ENCODE measurements at places on chromosomes 3 and 15.

- DNase-seq: no peak
These were observed 17.5 kb downstream of the CAND2 start for GRCh38 chr3:12813967-12814366.

DNA sequence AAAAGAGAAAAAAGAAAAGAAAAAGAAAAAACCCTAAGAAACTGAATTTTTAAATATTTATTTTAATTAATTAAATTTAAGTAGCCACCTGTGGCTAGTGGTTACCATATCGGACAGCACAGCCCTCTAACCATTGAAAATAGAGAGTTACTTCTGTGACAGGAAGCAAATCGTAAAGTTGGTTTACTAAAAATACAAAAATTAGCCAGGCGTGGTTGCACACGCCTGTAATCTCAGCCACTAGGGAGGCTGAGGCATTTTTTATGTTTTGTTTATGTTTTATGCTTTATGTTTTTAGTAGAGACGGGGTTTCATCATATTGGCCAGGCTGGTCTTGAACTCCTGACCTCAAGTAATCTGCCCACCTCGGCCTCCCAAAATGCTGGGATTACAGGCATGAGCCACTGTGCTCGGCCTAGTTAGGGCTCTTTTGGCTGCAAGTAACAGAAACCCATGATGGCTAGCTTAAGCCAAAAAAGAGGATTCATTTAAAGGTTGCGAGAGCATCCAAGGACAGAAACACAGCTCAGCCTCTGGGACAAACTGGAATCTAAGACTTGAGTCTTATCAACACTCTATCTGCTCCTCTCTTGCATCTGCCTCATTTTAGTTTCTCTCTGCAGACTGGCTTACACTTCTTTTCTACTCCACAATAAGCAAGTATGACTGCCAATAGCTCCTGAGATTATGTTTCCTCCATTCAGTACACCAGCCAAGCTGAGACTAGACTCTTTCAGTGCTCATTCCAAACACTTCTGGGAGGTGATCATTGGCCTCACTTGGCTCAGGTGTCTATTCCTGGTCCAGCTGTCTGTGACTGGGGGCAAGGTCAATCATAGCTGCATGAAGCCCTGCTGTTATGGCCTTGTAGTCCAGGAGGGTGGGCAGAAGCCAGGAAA is 6.8 kb upstream of the SKIL start:
- no peak for DNase-seq

DNA sequence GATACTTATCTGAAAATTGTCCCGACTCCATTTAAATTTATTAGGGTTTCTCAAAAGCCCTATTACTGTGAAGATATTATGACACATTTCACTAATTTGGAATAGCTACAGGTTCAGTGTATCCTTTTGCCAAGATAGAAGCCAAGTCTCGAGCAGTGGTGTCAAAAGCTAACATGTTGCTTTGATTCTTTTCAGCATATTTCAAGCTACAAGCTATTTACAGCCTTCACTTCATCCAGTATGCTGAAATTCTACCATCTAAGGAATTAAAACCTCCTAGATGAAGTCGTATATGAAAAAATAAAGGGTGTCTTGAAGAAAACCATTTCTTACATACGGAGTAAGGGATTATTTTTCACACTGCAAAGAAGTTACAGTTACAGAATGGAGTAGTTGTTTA is 31.2 kb upstream of the ADAMTS9 start:
- no peak for DNase-seq

DNA sequence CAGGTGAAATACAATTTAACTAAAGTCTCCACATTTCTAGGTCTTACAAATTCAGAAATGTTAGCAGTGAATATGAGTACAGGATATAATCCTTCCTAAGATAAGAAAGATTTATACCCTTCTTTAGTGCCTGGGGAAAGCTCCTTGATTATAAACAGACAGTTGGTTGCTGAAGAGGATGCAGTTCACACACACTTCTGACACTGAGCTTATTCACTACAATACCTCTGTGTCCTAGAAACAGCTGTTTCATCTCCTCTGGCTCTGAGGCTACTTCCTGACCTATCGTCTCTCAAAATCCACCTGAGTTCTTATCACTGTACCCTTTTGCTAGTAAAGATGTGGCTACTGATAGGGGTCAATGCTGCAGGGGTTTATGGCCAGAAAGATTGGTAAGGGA is 57.1 kb downstream of the TP63 start:
- DNase-seq: no peak

GRCh38 chr3:157858821-157859220 is 247.4 kb downstream of the SHOX2 start:
- DNase-seq: no peak

DNA sequence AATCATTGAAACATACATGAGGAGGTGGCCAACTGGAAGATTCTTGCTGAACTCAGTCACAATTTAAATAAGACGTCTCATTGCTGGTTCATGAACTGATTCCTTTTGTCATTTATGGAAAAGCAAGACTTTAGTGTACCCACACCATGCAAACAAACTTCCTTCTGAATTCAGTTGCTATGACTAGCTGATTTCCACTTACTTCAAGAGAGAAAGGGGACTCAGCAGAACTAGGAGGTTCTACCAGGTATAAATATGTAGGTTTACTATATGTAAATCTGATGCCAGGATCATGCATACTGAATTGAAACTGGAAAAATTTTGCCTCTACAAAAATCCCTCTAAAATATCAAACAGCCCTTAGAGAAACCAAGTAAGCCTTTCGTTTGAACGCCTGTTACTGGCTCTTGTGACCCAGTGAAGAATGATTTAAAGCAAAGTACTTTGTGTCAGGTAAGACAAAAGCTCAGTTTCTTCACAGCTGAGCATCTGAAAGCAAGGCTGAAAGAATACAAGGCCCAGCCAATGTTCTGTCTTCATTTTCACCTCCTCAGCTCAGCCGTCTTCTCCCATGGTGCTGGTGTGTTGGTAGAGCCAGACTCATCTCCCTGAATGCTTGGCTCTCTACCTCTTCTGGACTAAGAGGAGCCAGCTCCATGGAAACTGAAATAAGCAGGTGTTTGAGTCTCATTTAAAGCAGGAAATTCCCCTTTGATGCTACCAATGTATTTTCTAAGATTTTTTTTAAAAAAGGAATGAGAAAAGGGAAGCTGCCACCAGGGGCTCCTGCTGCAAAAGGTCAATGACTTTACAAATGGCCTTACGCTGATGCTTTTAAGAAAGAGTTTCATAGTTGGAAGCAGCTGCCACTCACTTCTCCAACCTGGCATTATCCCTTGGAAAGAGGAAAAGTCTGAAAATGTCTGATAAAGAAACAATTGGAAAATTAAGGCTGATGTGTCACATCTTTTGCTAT is 301.6 kb downstream of the EFHB start:
- no peak for DNase-seq

DNA sequence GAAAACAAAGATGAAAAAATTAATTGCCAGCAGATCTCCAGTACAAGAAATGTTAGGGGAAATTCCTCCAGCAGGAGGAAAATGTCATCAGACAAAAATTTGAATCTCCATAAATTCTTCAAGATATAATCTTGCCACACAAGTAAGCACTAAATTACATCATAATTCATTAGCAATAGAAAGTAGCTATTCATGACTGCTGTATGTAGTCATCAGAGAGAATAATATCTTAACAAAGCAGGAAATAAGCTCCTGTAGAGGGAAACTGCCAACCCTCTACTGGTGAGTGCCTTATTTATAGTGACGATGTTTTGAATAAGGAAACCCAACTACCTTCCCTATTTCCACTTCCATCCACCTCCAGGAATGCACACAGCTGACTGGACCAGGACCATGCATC is 15.8 kb upstream of the SLC27A2 start:
- no peak for DNase-seq

DNA sequence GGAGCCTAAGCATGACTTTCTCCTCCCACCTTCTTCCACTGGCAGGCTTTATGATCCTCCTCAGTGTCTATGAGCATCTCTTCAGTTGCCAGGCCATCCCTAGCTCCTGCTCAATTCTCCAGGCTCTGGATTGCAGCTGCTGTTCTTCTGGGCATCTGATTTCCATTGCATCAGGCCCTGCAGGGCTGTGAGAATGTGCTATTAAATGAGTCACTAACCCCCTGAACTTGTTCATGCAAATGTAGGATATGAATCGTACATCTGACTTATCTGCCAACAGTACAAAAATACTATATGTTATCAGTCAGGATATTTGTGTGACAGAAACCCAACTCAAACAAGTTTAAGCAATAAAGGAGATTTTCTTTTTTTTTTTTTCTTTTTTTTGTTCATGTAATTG is 11.9 kb downstream of the GPR176 start:
- no peak for DNase-seq

- no peak for DNase-seq
These were observed 279.7 kb downstream of the ZIC1 start for GRCh38 chr3:147688868-147689267.

DNA sequence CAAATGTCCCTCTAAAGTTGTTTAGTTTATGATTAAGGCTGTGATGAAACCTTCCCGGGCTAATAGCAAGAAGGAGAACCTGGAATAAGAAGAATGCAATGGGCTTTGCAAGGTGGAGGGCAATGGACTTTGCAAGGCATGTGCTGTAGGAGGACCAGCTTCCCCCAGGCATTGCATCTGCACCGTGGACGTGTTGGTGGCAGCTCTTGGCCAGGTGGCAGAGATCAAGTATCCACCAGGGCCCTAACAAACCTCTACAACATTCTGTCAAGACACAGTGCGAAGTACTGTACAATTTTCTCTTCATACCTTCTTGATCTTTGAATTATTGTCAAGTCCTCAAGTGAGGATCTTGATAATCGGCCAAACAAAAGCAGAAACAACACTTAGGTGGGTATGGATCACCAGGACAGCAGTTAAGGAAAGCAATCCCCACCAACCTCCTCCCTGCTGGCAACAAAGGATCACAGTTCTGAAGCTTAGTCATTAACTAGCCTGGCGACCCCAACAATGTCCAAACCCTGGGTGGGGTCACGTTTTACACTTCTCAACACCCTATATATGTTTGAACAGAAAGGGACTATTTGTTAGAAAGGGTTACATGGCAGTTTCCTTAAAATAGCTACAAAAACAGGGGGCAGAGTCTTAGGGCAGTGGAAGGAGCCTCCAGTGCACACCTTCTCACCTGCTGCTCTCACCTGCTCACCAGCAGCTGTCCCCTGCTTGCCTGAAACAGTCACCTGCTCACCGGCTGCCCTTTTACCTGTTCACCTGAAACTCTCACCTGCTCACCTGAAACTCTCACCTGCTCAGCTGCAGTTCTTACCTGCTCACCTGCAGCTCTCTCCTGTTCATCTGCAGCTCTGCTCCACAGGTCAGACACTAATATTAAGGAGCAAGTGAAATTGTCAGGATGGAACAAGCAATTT is 137.9 kb upstream of the LIPC start:
- DNase-seq: no peak

GRCh38 chr15:88193415-88193814 is 63.1 kb downstream of the NTRK3 start:
- no peak for DNase-seq

DNA sequence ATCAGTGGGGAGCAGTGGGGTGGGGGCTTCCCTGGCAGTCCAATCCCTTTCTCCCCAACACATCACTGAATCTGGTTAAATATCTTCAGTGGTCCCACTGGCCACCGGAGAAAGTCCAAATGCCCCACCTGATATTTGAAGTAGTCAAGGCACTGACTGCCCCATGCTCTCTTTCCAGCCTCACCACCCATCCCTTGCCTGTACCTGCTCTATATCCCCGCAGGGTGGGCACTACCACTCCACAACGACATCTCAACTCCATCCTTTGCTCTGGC is 101.7 kb downstream of the DAPK2 start:
- no peak for DNase-seq

DNA sequence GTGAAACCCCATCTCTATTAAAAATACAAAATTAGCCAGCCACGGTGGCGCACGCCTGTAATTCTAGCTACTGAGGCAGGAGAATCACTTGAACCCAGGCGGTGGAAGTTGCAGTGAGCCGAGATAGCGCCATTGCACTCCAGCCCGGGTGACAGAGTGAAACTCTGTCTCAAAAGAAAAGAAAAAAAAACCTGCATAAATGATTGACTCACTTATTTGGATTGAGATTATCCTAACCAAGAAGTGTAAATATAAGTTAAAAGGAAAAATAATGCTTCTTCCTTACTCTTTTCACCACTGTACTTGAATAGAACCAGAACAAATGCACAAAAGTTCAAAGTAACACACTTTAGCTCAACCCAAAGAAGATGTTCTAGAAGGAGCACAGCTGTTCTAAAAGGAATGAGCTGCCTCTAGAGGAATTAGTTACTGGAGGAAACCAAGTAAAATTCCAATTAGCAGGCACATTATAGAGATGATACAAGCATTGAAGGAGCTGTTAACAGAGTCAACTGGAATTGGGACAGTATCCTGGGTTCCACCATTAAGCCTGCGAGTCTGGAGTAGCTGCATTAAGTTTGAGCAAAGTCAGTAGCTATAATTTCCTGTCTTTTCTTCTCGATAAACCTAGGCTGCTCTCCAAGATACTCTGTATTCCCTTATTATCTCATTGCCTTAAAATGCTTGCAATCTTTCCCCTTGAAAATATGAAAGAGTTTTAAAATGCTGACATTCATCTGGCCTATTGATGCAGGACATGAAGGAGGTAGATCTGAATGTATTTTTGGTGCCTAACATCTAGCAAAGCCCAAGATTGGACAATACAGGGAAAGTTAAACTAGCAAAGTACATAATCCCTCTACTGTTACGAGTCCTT is 9.5 kb downstream of the MTHFS start:
- no peak for DNase-seq

All from effector memory CD4-positive, alpha-beta T cell (primary cell).